ENCODE measurements at places on chromosomes 6 and 20.
A peak's percentile ranks its signal among the peaks of the same experiment; 100 is the strongest.

GRCh38 chr6:167000759-167001158 lies 1.6 kb downstream of the CEP43 start:
- no peak for DNase-seq

- peak; percentile 52 for DNase-seq
Measured at GRCh38 chr20:63979557-63980316, at the start of gene SAMD10. SAMD10 (minus strand) TSS chr20:63979642; CDS start chr20:63979467, 175 bp downstream.

DNA sequence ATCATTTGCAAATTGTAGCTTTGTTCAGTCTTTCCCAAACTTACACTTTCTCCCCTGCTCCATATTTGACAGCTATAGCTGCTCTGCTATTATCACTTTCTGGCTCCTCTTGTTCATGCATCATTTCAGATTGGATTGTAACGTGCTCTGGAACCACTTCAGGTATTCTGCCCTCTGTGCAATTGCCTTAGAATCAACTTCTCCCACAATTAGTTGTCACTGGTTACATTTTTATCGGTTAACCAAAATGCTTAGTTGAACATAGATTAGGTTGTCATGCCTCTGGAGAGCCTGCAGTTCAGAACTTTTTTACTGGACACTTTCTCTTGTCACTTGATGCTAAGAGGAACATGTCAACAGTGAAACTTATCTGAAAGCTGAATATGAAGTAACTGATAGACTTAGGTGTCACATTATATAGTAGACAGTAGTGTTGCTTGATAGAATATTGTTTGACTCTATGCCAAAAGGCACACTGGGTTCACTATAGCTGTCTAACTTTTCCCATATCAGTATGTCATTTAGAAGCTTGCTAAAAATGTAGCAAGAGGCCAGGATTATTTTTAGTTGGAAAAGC lies 127.7 kb upstream of the PTPRK start:
- no peak for DNase-seq

- DNase-seq = peak; percentile 69
Measured at GRCh38 chr6:42049948-42050296, 402 bp upstream of the TAF8 start.

DNA sequence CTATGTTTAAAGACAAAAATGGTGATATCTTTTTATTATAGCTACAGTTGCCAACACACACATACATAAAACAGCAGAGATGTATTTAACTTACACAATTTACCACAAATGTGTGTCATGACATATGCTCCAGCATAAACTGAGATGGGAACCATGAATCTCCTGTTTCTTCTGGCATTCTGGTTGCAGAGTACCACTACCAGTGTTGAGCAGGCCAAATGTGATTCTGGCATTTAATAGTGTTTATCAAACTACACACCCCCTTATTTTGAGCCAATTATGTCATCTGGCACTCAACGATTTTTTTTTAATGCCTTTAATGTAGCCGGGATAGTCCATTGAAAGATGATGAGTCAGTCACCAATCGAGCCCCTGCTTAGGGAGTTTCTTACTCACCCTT lies 59.0 kb upstream of the TPD52L1 start:
- no peak for DNase-seq
